IMR-90 (cell line): ENCODE measurements at places on chromosomes 2 and 18.

- peak; percentile 45 for DNase-seq
These were observed 1.4 kb downstream of the RAB1A start for GRCh38 chr2:65128297-65129190.

- no peak for DNase-seq
These were observed 7.1 kb downstream of the CIB4 start for GRCh38 chr2:26633993-26634595.

GRCh38 chr2:58369594-58369993 is 128.5 kb upstream of the FANCL start:
- no peak for DNase-seq

- peak; percentile 58 for DNase-seq
These were observed 210.7 kb upstream of the RND3 start for GRCh38 chr2:150698016-150698661.

DNA sequence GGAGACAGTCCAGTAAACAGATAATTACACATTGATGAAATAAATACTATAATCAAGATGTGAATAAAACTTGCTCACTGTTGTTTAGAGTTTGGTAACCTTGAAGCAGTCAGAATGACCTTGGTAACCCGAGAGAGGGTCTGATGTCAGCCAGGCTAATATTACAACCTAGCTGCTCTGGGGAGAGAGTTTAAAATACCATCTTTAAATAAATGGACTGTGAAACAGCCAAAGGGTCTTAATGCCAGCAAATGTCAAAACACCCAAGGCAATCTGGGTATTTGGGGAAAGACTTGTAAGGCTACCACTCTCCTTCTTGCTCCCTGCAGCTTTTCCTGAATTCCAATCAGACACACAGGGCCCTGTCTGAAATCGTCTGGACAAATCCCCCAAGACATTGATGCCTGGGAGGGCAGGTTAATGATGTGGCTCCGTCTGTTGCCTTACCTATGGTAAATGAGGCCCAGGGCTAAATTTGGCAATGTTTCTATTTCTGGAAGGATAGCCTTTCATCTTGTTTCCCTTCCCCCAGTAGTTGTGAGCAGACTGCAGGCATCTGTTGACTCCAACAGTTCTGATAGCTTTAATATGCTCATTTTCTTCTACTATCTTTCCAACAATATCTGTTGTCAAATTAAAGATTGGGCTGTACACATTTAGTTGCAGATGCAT is 43.0 kb upstream of the ITGB6 start:
- no peak for DNase-seq

GRCh38 chr2:226121046-226121738 is 678.4 kb downstream of the IRS1 start:
- DNase-seq = peak; percentile 17

DNA sequence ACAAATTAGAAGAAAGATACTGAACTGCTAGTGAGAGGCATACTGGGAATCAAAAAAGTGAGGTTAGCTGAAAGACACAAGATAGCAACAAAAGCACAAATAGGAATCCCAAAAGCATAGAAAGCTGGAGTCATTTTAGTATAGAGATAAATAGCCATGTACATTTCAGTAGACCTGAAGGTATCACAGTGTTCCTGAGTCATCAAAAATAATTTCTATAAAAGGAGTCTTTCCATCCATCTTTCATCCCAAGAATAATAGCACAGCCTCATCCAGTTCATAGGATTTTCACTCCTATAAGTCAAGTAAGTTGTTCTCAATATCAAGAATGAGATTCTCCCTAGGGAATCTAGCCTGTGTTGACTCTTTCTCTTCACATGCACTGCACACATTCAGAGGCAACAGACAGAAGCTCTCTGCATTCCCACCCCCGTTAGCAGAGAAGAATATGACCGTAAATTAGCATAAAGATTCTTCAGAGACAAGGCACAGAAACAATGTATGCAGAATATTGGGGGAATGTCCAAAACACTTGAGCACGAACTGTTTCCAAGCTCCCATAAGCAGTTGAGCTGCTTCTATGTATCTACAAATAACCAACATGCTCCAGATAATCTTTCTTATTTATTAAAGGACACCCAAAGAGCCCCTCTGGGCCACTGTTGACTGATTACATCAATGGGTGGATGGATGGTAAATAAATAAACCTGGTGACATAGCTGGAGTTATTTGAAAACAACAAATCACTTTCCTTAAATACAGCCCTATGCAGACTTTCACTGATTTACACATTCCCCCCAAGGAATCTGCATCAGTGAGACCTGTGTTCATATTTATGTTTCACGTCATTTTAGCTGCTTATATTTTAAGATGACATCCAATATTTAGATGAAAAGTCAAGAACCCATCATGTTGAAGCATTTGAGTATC is 174.5 kb upstream of the PKDCC start:
- no peak for DNase-seq

- no peak for DNase-seq
These were observed 492.5 kb upstream of the ID2 start for GRCh38 chr2:8189316-8189715.

DNA sequence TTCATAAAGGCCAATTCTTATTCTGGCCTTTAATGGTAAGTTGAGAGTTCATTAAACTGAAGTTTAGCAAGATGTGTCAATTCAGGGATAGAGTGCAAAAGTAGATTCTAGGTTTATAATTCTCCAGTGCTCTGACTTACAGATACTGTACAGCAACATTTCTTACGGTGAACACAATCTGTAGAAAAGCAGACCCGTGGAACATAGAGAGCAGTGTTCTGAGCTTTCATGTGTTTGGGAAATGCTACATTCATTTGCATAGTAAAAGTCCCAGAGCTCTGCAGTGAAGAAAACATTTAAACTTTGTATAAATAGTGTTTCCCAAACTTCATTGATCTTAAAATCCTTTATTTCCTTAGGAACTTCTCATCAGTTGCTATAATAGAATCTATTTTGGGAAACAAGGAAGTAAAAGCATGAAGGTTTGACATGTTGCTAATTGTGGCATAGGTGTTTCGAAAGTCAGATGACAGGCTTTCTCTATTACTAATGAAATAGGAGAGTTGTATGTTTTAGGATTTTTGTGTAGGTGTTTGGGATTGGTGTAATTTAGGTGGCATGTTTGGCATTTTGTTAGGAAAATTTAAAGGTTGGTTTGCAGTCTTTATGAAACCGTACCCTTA is 138.2 kb downstream of the ASXL3 start:
- no peak for DNase-seq

DNA sequence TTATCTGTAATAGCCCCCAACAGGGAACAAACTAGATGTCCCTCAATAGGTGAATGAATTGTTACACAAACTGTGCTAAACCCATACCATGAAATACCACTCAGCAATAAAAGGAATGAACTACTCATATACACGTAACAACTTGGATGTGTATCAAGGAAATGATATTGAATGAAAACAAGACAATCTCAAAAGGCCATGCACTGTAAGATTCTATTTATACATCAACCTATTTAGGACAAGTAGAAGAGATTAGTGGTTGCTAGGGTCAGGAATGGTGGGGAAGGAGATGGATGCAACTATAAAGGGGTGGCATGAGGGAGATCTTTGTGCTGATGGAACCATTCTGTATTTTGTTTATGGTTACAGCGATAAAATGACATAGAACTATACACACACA is 47.1 kb downstream of the KANSL3 start:
- peak; percentile 15 for DNase-seq

DNA sequence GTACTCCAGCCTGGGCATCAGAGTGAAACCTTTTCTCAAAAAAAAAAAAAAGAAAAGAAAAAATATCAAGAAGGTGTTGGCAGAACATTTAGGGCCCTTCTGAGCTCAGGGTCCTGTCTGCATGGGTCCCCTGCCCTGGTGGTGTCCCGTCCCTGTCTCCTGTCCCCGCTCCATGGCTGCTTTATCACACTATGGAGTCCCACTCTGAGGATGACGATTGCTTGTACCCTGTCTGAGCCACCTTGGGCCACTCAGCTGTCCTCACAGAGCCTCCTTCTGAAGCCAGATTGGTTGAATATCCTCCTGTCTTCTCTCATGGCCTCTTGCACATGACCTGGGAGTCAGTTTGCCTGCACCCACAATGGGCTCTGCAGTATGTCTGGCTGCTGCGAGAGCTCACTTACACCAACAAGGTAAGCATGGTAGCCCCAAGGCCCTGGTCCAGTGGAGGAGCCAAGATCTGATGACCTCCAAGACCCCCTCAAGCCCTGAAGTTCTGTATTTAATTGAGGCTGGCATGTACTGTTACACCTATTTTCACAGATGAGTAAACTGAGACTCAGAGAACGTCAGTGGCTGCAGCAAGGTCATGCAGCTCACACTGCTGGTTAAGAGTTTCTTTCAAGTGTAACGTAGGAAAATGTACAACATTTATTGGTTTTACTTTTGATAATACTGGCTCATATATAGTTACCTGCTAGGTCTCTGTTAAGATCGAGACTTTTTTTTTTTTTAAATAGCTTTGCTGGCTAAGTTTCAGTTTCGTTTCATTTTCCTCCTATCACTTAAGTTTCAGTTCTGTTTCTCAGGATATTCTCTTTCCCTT is 16.9 kb upstream of the ZCCHC2 start:
- no peak for DNase-seq
